ENCODE measurements at places on chromosomes 1 and 21.

GRCh38 chr1:244150071-244150470, 99.0 kb downstream of the ZBTB18 start:
- no peak for DNase-seq

GRCh38 chr1:101898137-101898536, 98.6 kb downstream of the OLFM3 start:
- no peak for DNase-seq

GRCh38 chr1:34907487-34908090, 21.9 kb downstream of the DLGAP3 start:
- no peak for DNase-seq

DNA sequence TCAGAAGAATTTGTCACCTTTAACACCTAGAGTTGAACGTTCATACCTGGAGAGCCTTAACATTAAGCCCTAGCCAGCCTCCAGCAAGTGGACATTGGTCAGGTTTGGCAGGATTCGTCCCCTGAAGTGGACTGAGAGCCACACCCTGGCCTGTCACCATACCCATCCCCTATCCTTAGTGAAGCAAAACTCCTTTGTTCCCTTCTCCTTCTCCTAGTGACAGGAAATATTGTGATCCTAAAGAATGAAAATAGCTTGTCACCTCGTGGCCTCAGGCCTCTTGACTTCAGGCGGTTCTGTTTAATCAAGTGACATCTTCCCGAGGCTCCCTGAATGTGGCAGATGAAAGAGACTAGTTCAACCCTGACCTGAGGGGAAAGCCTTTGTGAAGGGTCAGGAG, 52.3 kb downstream of the UBE4B start:
- DNase-seq: no peak

DNA sequence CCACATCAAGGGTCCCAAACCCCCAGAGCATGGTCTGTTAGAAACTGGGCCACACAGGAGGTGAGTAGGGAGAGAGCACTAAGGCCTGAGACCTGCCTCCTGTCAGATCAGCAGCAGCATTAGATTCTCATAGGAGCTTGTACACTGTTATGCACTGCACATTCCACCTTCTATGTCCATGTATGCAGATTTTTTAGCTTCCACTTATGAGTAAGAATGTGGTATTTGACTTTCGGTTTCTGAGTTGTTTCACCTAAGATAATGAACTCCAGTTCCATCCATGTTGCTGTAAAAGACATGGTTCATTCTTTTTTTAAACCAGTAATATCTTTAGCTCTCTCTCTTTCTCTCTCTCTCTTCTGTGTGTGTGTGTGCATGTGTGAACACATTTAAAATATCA, 663 bp upstream of the GBP6 start:
- no peak for DNase-seq

- DNase-seq: no peak
These were observed 9.0 kb downstream of the MGST3 start for GRCh38 chr1:165639821-165640623.

DNA sequence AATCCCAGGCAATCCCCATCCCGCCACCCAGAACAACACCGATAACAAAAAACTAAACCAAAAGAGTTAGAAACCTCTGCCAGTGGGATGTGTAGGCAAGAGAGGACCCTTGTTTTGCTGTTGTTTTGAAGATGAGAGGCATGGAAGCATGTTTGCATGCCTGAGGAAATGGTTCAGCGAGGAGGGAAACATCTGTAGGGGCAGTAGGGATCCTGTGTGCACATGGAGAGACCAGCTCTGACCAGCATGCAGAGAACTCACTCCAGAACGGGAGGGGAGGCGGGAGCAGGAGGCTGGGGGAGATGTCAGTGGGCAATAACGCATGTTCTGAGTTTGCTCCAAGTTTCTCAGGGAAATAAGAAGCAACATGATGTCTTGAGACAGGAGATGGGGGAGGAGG, 5.3 kb downstream of the CLDN14 start:
- DNase-seq: no peak

GRCh38 chr1:21663248-21663950, 5.8 kb downstream of the RAP1GAP start:
- DNase-seq: no peak
